Stimulated activated CD4-positive, alpha-beta T cell treated with anti-CD3 and anti-CD28 coated beads, Interleukin-1b, Interleukin-23, amount 100 ng/mL, for 48 hours (primary cell): ENCODE measurements at places on chromosomes 2 and 18.

- DNase-seq: no peak
These were observed 1.8 kb upstream of the ALPP start for GRCh38 chr2:232376713-232377112.

DNA sequence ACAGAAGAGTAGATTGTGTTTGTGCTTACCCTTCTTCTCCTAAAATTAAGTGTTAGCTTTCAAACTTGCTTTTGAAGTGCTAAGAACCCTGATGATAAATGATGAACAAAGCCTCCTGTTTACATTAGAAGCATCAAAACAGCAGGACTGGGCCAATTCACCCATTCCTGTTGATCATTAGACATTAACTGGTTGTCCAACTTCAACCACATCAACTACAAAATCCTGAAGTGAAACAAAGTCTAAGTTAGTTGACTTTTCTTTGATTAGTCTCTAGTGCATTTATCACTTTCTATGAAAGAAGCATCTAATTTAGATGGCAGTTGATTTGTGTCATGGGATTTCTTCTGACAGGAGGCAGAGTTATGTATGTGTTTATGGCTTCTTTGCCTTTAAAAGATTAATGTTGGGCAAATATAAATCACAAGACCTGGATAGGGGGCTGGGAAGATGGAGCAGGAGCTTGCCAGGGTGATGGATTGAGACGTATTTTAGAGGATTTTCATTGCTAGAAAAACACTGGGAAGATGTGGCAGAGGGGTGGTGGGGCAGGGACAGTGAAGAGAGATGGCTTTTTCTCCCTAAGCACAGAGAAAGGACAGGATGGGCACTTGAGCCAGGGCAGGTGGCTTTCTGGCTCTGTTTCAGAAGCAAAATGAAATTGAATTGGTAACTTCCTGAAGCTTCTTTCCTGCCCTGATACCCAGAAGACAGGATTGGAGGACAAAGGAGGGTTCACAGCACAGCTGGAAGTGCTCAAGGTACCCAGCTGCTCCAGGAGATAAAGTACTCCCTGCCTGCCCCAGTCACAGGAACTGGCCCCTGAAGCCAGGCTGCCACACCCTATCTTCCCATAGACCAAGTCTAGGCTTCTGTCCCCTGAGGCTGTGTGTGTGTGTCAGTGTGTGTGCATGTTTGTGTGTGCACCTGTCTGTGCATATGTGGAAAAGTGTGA is 20.5 kb downstream of the GYPC start:
- no peak for DNase-seq

GRCh38 chr2:75047992-75048625 is 89.7 kb downstream of the POLE4 start:
- DNase-seq: no peak

- DNase-seq: no peak
These were observed 35.9 kb upstream of the TBC1D8 start for GRCh38 chr2:101187131-101187530.

DNA sequence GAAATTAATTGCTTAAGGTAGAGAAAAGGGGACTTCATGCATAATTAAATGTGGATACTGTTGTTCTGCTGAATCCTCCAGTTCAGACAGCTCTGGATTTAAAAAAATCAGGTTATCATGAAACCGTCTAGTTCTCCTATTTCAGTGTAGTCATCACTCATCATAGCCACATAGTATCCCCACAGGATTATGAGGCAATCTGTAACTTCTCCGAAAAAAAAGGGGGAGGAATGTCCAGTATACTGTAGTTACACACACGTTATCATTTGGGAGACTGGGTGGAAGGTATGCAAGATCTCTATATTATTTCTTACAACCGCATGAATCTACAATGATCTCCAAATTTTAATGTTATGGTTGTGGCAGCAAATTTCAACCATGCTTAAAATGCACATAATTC is 114.0 kb downstream of the HIBCH start:
- no peak for DNase-seq

DNA sequence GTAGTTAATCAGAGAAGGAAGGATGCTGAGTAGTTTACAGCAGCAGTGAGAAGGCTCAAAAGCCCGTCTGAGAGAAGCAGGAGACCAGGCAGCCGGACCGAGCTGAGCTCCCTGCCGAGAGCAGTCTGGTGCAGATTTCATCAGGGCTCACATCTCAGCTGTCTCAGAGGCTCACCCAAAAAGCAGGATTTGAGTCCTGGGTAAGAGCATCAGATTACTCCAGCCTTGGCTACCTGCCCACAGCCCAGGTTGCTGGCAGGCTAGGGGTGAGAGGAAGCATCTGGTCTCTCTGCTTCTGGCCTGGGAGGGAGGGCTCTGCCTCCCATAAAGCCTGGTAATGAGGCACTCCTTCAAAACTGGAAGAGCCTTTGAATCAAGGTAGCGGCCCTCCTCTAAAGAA is 140.5 kb downstream of the ST6GAL2 start:
- DNase-seq: no peak

DNA sequence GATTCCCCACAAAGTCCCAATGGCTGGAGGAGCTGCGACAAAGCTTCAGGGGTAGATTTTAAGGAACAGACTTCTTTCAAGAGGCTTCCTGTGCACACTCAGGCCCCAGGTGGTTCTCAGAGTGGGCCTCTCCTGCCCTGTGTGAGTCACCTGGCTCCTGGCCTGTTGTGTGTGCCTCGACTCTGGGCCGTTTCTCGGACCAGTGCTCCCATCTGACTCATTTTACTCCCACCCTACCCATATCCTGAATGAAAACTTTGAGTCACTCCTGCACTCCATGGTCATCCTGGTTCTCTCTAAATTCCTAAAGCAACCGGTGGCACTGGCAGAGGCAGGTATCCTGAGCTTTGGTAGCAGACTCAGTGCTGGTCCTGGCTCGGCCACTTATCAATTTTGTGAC is 84.1 kb downstream of the CELF4 start:
- no peak for DNase-seq

- no peak for DNase-seq
These were observed 100.2 kb upstream of the CDC42EP3 start for GRCh38 chr2:37771600-37772088.
